ENCODE measurements at places on chromosomes 7 and 10.

DNA sequence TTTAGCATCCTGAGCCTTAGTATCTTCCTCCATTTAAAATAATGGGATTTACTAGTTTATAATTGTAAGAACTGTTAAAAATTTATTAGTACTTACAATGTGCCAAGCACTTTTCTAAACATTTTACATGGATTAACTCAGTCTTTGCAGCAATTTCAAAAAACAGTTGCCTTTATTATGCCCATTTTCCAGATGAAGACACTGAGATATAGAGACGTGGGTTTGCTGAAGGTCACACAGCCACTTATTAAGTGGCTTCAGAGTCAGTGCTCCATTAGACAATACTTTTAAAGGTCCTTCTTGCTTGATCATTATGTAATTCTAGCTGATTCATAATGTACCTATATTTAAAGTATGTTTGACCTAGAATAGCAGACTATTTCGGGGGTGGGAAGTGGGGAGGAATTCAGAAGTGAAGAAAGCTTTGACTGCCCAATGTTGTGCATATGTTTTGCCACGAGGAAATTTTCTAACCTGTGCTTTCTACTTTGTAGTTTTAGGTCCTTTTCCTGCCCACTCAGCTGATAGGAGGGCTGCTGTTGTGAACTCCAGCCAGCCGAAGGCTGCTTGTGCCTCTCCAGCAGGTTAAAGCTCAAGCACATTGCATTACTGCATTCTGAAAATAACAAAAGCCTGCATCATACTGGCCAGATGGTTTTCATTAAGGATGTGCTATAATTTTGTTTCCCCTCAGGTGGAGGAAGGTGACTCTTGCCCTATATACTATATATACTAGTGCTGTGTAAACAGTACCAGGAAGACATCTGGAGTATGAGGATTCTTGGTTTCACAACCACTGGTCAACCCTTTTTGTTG lies 4.3 kb downstream of the PLEKHA8 start:
- no peak for DNase-seq

- DNase-seq: no peak
Measured at GRCh38 chr10:18021725-18022480, 70.2 kb downstream of the SLC39A12 start.

- no peak for DNase-seq
Measured at GRCh38 chr10:121900443-121901174, 27.2 kb downstream of the ATE1 start.

GRCh38 chr10:58352956-58353610 lies 18.3 kb downstream of the UBE2D1 start:
- no peak for DNase-seq

- DNase-seq: no peak
Measured at GRCh38 chr7:78198756-78199155, 400.2 kb downstream of the PHTF2 start.

DNA sequence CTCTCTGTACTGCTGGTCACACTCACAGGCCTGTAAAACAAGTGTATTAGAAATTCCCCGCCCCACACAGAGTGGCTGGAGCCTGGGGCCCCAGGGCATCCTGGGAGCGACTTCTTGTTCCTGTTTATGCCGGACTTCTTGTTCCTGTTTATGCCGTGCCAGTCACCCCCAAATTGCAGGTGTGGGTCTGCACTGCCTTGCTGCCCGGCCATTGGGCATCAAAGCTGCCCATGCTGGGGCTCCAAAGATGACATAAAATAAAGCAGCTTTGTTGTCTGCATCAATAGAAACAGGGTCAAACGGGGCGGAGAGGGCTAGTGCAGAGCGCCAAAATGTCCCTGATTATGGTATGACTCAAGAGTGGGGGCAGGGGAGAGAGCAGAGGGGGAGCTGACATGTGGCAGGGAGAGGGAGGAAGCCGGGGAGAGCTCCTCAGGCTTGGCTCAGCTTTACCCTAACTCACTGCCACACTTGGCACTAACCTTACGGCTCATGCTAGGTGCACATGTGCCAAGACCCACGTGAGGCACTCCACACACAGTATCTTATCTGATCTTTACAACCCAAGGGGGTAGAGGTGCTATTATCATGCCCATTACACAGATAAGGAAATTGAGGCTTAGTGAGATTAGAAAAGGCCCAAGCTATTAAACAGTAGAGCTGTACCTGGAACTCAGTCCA lies 98.4 kb downstream of the PIP4K2A start:
- DNase-seq: no peak

- no peak for DNase-seq
Measured at GRCh38 chr7:34747867-34748727, 90.1 kb downstream of the NPSR1 start.

DNA sequence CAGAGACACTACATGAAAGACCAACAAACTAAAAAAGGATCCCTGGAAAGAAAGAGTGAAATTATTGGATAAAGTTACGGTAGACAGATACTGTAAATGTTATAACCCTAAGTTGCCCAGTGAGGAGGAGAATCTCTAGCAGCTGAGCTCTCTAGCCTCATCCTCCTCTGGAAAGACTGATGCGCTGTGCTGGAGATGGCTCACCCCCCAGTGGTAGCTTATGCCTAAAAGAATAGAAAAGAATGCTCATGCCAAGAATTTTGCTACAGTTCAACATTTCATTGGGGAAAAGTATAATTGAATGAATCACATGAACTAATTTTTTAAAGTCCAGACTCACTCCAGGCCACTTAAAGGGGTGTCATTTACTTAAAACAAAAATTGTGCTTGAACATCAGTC lies 50.8 kb upstream of the RNF32 start:
- DNase-seq: no peak

- no peak for DNase-seq
Measured at GRCh38 chr7:155248366-155248756, 49.3 kb upstream of the INSIG1 start.

GRCh38 chr7:12358694-12359093 lies 45.0 kb downstream of the VWDE start:
- no peak for DNase-seq

DNA sequence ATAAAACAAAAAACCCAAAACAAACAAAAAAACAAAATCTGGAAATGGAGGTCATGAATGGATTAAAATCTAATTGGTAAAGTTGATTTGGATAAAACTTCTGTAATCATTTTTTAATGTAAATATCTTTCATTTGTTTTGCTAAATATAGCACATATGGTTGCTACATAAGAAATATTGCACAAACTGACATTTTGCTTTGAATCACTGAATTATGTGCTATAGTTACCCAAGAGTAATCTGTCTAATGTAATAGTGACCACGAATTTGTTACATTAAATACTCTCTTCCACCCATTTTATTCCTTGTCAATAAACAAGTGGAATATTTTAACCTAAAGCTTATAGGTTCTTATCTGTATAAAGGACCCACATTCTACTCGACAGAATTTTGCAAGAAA lies 6.2 kb downstream of the CFAP58 start:
- DNase-seq: no peak

GRCh38 chr7:40586197-40586596 lies 451.4 kb downstream of the SUGCT start:
- DNase-seq: no peak

- DNase-seq: no peak
Measured at GRCh38 chr10:107417446-107417845, 252.9 kb upstream of the SORCS1 start.

DNA sequence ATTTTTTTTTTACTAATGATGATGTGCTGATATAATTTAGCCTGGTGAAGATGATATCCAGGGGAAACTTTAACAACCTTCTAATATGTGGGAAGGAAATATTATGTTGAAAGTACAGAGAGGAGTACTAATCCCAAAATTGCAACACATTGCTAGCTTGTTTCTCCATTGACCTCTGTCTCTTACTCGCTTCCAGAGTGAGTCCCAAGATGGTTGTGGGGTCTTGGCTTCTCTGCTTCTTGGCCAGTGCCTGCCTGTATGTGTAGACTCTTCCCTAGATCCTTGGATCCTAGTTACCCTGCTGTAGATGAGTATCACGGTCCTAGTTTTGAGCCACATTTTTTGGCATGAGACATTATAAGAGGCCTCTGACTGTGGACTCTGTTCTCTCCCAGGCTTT lies 17.5 kb downstream of the BMPER start:
- no peak for DNase-seq

GRCh38 chr10:103470761-103471653 lies 8.0 kb downstream of the CALHM3 start:
- peak; percentile 44 for DNase-seq

DNA sequence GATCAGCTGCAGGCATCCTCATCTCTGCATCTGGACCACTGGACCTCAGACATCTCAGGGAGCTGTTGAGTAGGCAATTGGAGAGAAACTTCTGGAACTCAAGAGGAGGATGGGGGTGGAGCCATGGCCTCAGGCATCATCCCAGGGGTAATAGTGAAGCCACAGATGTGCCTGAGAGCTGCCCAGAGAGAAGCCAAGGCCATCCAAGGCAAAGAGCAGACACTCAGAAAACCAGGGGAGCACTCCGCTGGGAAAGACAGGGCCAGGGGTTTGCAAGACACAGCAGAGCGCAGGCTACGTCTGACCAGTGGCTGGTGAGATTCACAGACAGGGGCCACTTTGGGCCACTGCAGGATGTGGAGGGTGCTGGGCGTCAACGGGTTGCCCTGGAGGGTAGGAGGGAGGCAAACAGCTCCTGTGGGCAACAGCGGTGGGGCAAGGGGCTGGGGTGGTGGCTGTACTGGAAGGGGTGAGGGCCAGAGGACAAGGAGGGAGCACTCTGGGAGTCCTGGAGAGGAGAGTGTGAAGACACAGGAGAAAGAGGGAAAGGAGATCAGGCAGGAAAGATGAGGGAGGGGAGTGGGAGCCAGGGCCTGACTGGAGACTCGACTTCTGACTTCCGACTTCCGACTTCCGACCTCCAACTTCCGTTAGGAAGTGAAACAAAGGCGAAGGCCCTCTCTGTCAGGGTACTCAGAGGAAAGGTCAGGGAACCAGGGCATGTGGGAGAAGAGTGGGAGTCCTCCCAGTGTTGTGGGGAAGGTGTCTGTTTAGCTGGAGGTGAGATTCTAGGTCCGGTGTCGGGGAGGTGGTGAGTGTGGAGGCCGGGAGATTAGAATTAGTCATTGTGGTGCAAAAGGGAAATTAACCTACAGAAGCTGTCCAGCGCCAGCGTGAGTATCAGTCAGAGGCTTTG lies 69.7 kb upstream of the ANTXRL start:
- DNase-seq: no peak

DNA sequence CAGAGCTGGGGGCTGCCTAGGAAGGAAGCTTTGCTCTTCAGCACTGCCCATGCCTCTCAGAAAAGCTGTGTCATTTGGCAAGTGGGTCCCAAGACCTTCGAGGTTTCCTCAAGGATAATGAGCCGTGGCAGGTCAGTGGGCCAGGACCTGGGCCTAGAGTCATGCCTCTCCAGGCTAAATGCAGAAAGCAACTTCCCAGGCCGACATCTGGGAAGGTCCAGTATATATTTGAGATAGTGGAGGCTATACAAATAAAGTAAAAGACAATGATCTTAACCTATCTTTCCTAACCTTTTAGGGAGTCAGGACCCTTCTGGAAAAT lies 2.4 kb upstream of the HOXA10 start:
- no peak for DNase-seq

- no peak for DNase-seq
Measured at GRCh38 chr10:33187427-33187999, 147.0 kb downstream of the NRP1 start.

GRCh38 chr7:79664884-79665676 lies 211.6 kb upstream of the MAGI2 start:
- DNase-seq: no peak

DNA sequence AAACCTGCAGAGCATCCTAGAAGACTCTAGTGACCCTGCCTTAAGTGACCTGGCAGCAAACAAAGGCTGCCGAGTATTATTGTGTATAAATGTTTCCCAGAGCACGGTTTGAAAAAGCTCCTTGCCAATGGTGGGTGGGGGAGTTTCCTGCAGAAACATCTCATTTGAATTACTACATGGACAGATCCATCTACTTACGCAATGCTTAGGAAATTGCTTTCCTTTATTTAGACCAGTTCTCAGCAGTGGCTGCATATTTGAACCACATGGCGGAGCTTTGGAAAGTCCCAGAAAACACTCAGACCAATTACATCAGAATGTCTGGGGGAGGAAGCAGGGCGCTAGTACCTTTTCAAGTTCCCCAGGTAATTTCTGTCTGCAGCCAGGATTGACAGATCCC lies 560.9 kb downstream of the SDK1 start:
- DNase-seq: no peak

DNA sequence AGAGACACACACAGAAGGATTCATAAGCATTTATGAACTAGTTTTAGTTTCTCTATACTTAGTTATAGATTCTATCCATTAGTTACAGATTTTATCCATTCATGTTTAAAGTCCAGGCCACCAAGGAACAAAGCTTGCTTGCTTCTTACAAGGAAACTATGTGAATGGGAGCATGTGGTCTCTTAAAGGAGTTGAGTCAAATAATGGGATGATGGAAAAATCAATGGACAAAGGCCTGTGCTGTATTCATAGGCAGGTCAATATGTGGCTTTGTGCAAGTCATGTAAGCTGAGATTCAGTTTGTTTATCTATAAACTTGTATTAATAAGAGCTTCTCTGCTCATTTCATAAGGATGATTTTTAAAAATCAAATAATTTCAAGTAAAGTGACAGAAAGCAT lies 172.8 kb upstream of the CDK1 start:
- DNase-seq: no peak

DNA sequence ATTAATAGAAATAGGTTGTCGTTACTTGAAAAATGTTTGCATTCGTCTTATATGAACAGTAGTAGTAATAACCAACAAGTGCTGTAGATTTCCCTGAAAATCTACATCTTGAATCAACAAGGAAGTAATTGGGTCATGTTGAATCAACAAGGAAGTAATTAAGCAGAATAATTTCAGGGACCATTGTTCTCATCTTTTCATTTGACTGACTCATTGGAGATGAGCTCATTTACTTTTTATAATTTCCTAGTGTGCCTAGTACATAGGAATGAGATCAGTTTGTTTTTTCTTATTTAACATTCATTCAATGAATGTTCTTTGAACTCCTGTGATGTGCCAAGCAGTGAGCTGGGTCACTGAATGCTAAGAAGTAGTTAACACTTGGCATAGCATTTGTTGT lies 8.2 kb downstream of the CLDN12 start:
- no peak for DNase-seq

DNA sequence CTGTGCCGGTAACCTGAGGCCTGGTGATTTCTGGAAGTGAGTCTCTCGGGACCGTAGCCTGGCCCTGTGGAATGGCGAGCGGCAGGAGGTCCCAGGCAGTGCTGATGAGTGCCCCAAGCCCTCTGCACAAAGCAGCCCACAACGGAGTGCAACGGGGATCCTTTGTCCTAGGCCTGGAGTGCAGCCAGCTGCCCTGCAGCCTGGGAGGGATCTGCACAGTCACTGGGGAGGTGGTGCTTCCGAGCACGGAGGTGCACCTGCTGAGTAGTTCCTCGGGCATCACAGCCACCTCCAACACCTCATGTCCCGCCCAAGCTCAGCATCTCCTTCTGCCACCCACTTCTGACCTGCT lies 162.8 kb upstream of the ZMIZ1 start:
- DNase-seq: no peak

Data from stimulated activated CD8-positive, alpha-beta memory T cell treated with anti-CD3 and anti-CD28 coated beads, Interleukin-2, amount 100 ng/mL, for 1 hour (primary cell).